ENCODE measurements at places on chromosomes 7 and 10.

DNA sequence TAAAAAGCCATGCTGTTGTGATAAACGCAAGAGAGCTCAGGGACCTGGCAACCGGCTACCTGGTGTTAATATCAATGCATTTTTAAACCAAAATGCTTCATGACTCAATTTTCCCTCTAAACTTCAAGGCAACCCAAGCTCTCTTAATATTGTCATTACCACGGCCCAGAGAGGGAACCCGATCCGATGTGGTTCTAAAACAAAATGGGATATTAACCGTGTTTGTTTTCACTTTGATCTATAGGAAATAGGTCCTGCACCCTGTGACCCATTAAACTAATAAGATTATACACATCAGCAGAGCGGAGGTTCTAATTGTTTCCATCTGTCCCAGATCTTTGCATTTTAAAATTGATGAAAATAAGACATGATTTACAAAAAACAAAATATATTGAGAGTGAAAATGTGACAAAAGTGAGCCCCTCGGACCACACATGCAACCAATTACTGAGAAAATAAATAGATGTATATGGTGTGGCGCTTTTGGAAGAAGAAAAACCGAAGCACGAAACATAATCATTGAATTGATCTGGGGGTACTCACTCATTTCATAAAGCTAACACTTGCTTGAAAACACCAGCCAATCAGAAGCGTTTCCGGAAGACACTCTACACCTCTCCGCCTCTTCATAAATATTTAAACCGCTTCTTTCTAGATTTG is 290.3 kb upstream of the NFE2L3 start:
- DNase-seq, result no peak

DNA sequence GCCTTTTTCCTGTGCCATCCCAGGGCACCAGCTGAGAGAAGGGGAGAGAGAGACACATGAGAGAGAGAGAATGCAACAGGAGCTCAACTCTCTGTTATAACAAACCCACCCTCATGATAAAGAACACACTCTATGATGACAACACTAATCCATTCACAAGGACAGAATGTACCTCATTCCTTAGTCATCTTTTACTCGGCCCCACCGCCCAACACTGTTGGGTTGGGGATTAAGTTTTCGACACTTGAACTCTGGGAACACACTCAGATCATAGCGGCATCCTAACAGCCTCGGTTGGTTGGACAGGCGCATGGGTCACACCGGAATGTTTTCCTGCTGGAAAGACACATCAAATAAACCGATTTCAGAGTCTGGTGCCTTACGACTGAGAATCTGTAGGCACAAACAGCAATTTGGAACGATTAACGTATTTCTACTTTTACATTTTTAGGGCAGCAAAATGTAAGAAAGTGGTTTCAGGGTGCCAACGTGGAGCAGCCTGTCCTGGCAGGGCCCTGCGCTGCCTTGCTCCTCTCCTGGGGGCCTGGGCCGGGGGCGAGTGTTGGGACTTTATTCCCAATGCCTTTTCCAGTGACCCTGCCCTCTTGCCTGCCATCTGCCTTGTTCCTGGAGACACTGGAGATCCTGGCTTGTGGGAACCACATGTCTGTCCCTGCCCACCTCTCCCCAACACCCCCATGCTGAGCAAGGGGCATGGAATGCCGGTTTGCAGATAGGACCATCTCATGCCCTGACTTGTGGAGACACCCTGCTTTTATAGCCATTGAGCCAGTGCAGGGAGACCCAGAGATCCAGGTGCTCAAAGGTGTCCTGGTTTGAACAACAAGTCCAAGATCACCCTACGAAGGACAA is 287.0 kb downstream of the TCERG1L start:
- DNase-seq, result no peak

DNA sequence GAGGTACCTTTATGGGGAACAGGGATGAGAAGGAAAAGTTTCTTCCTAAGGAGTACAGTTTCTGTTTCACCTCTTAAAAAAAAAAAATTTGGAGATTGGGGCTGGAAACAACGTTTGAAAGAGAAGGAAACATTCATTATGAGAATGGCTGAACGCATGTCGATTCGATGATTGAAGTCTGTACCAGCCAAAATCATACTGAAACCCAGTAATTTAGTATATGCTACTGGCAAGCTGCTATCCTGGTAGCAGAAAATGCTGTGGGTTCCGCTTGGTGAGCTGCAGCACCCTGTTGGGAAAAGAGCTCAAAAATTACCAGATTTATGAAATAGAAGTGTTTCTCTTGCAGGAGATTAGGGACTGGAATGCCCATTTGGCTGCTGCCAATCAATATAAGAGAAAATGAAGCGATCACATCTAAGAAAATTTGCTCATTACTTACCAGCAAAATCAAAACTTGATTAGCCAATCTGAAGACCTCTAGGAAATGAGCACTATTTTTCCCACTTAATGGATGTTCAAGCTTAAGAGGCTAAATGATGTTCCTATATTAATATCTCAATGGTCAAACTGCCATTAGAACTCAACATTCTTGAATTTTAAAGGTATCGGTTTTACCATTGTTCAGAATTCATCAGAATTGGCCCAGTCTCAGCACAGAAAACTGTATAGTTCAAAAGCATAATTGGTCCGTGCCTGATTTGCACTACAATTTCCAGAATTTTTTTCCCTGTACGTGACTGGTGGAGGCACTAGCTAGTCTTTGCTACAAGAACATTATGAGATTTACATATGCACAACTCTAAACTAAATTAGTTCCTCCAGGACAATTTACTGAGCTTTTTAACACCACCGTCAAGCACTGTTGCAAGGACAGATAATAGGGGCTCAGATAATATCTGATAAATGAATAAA is 1.2 kb upstream of the ITGB1 start:
- DNase-seq, result peak; percentile 27

- DNase-seq, result no peak
Measured at GRCh38 chr7:2657920-2658671, 26.3 kb downstream of the TTYH3 start.

GRCh38 chr10:126131341-126131740 is 235.0 kb downstream of the FANK1 start:
- DNase-seq, result no peak

- no peak for DNase-seq
Measured at GRCh38 chr7:149885191-149886017, 11.6 kb downstream of the ATP6V0E2 start.

- no peak for DNase-seq
Measured at GRCh38 chr10:36109399-36110023, 467.4 kb upstream of the FZD8 start.

- no peak for DNase-seq
Measured at GRCh38 chr7:26011039-26011696, 140.8 kb upstream of the NFE2L3 start.

DNA sequence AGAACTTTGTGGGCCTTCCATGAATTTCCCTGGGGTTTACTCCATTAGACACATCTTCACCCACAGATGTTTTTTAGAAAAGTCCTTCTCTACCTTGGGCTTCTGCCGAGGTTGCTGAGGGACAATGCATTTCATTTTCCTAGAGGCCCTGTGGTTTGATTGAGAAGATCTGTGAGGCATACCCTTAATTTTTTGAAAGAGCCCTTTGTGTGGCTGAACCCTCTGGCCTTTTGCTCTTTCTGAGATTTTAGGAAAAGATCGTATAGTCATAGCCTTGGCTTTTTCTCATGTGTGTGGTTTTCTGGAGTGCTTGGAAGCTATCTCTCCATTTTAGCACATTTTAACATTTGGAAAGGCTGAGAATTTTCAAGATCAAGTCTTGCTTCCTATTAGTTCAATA is 119.8 kb upstream of the LYZL1 start:
- DNase-seq, result no peak

DNA sequence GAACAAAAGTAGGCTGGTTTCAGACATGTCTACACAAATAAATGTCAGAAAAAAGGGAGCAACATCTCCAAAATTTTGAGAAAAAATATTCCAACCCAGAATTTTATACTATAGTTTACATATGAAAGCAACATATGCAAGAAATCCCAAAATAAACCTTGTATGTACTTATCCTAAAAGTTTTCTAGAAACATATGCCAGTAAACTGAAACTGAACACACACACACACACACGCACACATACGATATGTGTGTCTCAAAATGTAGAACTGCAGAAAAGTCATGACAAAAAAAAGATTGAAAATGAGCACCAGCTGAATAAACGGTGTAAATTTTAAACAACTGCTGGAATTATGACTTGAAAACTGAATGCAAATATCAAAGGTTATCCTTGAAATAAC is 81.0 kb downstream of the VPS41 start:
- DNase-seq, result no peak

DNA sequence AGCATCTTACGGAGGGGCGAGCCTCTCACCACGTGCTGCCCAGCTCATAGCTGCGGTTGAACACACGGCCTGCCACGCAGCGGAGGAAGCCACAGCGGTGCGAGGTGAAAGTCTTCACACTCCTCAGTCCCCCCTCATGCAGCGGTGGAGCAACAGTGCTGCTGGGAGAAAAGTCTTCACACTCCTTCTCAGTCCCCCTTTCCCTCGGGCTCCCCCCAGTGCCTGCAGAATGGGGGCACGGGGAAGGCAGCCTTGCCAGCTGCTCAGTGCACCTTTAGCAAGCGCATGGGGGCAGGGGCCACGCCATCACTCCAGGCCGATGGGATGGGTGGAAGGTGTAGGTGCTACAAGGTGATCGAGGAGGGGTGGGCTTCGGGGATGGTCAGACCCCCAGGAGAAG is 206.3 kb upstream of the TCERG1L start:
- no peak for DNase-seq

- no peak for DNase-seq
Measured at GRCh38 chr10:16352146-16352545, 84.7 kb upstream of the PTER start.

- no peak for DNase-seq
Measured at GRCh38 chr10:19592276-19592675, 224.0 kb upstream of the PLXDC2 start.

- DNase-seq, result no peak
Measured at GRCh38 chr7:20013536-20013935, 203.6 kb downstream of the MACC1 start.

- no peak for DNase-seq
Measured at GRCh38 chr7:95927756-95928155, 155.4 kb downstream of the DYNC1I1 start.

All from stimulated activated naive CD8-positive, alpha-beta T cell treated with anti-CD3 and anti-CD28 coated beads, Interleukin-15, Interleukin-2, amounts not matched to agents 100 U/mL and 50 U/mL, for 24 hours (primary cell).